ENCODE measurements at places on chromosomes 4 and X.

DNA sequence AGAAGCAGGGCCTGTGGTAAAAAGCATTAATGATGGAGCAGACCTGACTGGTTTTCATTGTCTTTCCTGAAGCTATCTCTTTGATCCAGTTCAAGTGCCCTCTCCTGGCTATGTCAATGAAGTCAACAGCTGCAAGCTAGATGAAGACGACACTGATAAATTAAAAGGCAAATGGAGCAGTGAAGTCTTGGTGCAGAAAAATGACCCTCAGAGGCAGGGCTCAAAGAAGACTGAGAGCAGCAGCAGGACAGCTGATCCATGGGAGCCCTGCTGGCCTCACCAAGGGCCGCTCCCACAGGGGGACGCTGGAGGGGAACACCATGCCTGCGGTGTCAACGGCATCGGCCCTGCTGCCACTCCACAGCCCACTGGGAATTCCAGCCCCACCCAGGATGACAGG is 96.2 kb downstream of the RELL1 start:
- DNase-seq: no peak

- no peak for DNase-seq
These were observed 15.2 kb downstream of the CTBP1 start for GRCh38 chr4:1233641-1234308.

- no peak for DNase-seq
These were observed 265.1 kb upstream of the FAM241A start for GRCh38 chr4:111880116-111880515.

- DNase-seq: no peak
These were observed 129.1 kb downstream of the CXXC4 start for GRCh38 chr4:104365618-104366017.

DNA sequence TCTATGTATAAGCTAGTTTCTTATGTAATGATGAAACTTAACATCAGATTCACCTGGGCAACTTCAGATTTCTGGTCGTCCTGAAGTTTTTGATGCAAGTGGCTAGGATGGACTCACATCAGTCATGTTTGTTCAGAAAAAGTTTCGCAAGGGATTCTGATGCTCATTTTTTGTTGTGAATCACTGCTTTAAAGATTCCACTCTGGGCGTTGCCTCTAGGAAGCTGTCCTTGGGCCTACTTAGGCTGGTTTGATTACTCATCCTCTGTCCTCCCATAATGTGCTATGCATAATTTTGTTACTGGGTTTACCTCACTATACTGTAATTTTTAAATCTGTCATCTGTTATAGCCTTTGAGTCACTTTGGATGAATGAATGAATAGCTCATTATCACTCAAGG is 30.8 kb downstream of the HERC3 start:
- no peak for DNase-seq

DNA sequence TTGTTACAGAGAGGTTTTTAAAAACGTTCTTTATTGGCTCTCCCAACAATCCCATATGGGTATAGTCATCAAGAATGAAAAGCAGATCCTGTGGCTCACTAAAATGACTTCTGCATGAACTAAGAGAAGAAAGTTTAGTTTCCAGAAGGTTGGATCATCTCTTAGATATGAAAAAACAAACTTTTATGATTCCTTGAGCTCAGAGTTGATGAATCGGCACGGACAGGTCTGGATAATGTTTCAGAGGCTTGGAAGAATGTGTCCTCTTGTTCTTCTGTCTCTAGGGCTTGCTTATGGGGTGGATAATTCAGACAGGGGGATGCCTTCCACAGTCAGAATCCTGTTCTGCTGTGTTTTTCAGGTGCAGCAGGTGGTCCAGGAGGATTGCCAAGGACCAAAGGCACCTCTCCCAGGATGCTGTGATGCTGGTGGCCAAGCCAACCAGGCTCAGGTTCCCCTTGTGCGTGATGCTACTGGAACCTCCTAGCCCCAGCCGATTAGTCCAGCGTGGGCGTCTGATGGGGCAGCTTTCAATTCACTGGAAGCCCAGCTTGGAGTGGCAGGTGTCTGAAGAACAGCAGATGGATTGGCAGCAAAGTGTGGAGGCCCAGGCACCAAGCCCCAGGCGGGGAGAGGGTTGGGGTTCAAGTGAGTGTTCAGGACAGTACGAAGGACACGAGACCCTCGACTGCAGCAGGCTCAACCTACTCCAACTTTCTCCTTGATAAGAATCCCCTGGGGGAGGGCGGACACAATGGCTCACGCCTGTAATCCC is 30.3 kb downstream of the CCKAR start:
- DNase-seq: no peak

GRCh38 chr4:158067646-158068045 is 105.2 kb downstream of the GASK1B start:
- DNase-seq: no peak

GRCh38 chrX:39755143-39756032 is 342.4 kb downstream of the BCOR start:
- no peak for DNase-seq

DNA sequence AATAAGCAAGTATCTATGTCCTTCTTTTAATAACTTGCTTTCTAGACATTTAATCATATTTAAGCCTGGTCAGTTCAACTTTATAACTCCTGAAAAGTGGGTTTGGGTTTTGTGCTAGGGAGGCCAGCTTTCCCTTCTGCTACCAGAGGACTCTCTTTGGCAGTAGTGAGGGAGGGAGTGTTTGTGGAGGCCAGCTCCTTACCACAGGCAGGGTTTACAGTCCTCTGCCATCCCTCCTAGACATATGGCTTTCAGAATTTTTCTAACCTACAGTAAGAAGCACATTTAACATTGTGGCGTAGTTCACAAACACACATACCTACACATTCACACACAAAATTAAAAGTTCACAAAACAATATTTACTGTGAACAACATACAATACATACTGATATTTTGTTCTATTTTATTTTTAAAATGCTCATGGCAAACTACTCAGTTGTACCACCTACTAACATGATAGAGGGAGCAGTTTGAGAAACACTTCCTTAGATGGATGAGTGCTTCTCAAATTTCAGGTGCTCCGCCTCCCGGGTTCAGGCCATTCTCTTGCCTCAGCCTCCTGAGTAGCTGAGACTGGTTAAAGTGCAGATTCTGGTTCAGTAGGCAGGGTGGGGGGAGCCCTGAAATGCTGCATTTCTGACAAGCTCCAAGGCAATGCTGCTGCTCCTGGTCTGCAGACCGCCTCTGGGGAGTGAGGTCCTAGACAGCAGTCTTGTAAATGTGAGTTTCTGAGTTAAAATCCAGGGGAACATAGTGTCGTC is 86.7 kb downstream of the PTTG2 start:
- no peak for DNase-seq

- DNase-seq: no peak
These were observed 10.4 kb downstream of the SLC9B1 start for GRCh38 chr4:103008875-103009729.

- DNase-seq: no peak
These were observed 52.8 kb downstream of the RBM47 start for GRCh38 chr4:40576651-40577480.

DNA sequence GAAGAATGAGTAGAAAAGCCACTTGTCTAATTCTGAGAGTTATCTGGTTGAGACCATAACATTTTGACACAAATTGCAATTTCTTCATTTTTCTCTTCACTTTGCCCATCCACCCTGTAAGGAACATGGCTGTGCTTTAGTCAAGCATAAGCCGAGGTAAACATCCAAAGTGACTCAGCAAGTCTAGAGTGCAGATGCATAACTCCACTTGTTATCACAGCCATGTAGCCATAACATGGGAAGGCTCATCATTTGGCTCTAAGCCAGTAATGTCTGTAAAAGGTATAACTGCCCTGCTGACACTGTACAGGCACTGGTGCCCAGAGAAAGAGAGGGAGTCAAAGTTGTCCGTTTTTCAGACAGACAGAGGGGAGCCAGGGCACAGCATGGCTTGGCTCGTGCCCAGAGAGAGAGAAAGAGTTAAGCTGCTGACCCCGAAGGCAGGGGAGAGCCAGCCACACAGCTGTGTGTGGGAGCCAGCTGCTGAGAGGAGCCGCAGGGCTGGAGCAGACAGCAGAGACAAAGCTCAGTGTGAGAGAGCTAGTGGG is 76.9 kb upstream of the EXOC1L start:
- DNase-seq: no peak

DNA sequence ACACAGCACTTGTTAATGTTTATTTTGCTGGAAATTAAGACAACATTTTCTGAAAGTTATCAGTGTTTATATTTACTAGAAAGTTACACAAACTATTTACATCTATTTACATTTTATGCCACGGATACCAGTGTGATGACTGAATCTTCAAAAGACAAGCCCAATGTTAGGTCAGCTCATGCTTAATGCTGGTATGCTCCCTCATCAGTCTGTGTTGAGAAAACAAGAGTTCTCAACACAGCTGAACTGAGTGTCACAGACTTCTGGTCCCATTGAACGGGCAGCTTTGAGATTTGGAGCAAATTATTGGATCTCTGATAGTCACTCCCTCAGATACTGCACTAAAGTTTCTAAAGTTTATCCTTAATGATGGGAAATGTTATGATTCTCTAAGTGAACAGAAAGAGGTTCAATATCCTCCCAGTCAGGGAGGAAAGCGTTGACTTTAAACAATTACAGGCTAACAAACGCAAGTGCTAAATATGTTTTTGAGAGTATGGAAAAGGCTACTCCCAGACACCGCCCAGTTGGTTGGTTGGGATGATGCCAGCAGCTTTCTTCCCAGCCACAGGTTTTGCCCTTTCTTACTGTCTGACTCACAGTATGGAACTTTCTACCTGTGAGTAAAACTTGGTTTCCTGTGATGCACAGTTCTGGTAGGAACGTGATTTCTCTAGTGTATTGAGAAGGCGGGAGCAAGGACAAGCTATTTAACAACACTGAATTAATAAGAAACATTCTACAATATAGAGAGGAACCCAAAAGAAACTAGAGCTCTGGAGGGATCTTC is 1293.6 kb upstream of the TENM3 start:
- DNase-seq: no peak

DNA sequence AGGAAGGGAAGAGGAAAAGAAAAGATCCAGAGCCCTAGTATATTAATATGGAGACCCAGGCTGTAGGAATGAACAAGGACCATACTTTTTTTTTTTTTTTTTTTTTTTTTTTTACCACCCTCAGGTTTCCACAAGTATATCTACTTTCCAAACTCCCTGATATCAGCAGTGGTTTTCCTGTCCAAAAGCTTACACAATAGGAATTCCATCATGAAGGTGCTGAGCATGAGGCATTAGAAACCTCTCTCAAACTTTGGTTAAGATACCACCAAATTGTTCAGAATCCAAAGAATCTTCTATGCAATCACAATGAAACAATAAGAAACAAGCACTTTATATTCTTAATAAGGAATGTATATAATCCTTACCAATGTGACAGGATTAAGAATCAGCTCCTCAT is 26.5 kb downstream of the RPS6KA3 start:
- DNase-seq: no peak

GRCh38 chr4:156884183-156884582 is 87.4 kb downstream of the PDGFC start:
- DNase-seq: no peak

DNA sequence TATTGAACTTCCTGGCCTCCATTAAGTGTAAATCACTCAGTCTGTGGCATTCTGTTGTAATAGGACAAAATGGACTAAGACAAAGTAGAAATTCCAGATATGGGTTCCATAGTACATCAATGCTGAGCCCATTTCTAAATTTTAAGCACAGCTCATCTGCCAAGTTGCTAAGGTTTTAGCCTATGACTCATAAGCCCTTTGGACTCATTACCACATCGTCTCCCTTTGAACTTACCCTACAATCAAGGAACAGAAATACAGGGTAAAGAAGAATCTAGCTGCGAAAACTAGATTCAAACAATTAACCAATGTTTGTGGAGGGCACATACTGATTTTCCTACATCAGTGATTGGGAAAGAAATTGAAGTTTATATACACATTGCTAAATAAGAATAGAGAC is 31.8 kb downstream of the NAA11 start:
- DNase-seq: no peak

Measured in activated CD8-positive, alpha-beta memory T cell treated with anti-CD3 and anti-CD28 coated beads for 48 hours (primary cell).